Activated naive CD8-positive, alpha-beta T cell treated with anti-CD3 and anti-CD28 coated beads, Interleukin-2, amount 50 U/mL, for 16 hours (primary cell): ENCODE measurements at places on chromosomes 16 and 17.

GRCh38 chr17:15516150-15516549 lies 47.1 kb downstream of the TVP23C start:
- no peak for DNase-seq

DNA sequence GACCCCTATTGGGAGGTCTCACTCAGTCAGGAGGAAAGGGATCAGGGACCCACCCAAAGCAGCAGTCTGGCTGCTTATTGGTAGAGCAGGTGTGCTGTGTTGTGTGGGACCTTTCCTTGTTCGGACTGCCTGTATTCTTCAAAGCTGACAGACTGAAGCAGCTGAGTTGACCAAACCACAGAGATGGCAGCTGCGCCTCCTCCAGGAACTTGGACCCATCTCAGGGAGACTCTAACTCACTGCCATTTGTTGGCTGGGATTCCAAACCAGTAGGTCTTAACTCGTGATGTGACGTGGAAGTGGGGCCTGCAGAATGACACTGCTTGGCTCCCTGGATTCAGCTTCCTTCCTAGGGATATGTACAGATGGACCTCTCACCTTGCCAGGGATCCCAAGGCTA lies 9.6 kb upstream of the UQCRC2 start:
- DNase-seq = no peak

DNA sequence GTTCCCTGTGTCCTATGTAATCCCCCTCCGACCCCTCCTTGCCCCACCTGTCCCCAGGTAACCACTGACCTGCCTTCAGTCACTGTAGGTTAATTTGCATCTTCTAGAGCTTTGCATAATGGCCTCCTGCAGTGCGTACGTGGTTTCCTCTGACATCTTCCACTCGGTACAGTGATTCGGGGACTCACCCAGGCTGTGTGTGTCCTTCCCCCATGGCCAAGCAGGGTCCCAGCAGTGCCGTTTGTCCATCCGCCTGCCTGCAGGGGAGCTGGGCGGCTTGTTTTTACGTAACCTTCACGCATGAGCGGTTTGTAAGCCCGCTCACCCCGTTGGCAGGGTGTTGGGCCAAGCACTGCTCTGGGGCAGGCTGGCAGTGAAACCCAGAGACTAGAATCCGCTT lies 7.9 kb downstream of the MAPK8IP3 start:
- no peak for DNase-seq

DNA sequence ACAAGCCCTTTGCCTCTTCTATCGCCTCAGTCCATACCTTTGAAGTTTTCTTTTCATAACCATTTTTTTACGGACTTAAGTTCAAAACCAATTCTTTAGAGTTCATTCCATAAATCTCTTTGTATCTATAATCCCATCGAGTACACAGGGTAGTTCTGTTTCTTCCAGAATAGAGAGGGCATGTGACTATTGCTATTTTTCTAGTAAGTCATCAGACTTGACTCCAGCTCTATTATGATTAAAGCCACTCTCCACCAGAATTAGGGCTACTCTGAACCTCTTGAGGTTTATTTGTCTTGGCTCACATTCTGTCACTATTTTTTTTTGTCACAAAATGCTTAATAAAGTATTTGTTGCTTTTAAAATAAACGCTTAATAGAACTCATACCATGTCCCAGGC lies 191.9 kb upstream of the AXIN2 start:
- DNase-seq = no peak

DNA sequence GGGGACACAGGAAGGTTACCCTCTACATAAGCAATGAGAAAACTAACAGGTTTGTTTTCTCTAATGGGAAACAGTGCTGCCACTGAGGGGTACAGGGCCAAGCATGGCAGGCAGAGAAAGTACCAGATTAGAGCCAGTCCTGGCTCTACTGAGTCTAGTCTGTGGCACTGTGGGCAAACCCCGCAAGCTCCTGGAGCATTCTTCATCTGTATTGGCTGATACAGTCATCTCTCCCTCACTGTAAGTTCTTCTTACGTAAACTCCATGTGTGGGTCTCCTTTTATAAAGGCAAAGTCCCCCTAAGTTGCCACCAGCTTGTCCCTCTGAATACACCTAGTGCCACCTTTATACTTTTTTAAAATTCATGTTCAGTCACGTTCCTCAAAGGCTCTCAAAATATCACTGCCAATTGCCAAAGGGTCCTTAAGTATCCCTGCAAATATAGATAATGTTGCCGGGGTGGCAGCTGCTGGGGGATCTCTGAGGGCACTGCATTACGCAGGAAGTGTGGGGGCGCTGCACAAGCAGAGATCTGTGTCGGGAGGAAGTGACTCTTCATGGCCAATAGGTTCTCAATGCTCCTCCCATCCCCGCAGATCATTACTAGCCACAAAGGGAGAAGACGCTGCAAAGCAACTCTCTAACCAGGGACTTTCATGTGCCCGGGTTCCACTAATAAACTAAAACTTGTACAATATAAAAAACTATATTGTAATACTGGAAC lies 18.8 kb downstream of the XPO6 start:
- peak; percentile 49 for DNase-seq

DNA sequence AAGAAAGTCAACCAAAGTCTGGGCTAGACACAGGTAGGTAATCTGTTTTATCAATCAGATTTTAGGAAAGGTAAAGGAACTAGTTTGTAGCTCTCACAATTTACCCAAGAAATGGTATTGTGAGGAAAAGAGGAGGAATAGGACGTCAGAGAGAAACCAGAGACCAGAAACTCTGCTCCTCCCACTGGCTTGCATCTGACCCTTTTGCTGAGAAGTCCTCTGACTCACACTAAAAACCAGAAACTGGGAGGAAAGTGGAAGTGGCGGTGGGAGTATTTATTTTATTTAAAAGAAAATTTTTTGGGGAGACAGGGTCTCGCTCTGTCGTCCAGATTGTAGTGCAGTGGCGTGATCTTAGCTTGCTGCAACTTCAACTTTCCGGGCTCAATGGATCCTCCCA lies 38.0 kb upstream of the MNT start:
- DNase-seq = no peak

DNA sequence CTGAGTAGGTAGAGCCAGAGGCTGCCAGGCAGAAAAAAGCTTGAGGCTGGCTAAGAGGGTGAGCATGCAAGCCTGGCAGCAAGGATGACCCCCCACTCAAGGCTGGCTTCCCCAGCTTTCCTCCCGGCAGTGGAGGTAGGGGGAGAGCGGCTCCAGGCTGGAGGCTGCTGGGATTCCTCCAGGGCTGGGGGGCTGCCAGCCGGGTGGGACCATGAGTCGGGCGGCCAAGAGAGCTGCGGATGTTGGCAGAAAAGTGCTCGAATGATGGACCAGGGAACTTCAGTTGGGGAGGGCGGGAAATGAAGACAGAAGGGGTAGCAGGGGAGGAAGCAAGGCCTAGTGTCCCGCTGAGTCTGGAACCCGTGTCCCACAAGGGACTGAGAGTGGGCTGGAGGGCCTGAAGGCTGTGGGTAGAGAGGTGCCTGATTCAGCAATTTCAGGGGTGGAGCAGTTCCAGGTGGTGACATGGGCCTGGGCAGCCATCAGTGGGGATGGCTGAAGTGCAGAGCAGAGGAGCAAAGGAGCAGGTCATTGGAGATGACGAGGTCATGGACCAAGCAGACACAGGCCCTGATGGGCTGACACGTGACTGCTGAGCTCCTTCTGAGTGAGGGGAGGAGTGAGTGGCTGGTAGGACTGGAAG lies 20.3 kb downstream of the HSD11B2 start:
- no peak for DNase-seq

DNA sequence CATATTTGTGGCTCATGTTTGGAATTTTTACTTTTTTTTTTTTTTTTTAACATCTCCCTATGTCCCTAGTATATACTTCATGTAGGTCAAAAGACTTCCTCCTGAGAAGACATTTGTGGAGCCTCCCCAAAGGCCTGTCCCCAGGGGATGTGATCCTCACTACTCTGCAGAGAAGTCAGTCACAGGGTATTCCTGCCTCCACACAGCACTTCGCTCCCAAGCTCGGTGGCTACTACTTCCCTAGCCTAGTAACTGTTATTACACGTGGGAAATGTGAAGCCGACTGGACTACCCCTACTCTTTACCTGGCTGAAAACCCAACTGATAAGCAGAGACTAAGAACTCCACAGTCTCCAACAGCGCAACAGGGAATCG lies 116.8 kb downstream of the HIC1 start:
- no peak for DNase-seq

DNA sequence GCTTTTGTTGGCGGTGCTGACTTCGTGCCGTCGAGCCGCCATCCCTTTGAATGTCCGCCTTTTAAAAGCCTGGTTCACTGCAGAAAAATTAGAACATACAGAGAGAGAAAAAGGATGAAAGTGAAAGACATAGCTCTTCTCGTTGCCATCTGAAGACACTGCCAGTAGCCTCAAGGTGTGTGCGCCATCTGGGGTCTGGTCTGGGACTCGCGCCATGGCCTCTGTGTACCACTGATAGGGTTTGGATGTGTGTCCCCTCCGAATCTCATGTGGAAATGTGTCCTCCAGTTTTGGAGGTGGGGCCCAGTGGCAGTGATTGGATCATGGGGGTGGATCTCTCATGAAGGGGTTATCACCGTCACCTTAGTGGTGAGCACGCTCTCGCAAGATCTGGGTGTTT lies 15.5 kb downstream of the GSE1 start:
- no peak for DNase-seq

DNA sequence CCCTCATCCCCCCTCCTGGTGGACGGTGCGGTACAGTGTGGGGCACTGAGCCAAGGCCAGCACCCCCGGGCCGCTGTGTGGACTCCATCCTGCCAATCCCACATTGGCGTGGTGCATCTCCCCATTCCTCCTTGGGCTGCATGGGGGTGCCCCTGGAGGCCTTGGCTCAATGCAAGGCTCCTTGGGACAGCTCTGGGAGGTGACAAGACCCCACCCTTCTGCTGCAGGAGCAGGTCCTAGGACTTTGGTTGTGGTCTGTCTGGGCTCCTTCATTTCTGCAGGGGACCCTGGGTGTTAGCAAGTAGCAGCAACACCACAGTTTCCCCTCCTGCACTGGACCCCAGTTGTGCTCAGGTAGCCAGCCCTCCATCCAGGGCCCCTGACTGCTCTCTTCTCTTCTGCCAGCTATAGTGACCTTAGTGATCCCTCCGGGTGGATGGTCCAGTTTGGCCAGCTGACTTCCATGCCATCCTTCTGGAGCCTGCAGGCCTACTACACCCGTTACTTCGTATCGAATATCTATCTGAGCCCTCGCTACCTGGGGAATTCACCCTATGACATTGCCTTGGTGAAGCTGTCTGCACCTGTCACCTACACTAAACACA lies 1.3 kb downstream of the PRSS21 start:
- DNase-seq = no peak

- DNase-seq = no peak
Observed at GRCh38 chr17:37743612-37743874, 1.3 kb downstream of the HNF1B start.

DNA sequence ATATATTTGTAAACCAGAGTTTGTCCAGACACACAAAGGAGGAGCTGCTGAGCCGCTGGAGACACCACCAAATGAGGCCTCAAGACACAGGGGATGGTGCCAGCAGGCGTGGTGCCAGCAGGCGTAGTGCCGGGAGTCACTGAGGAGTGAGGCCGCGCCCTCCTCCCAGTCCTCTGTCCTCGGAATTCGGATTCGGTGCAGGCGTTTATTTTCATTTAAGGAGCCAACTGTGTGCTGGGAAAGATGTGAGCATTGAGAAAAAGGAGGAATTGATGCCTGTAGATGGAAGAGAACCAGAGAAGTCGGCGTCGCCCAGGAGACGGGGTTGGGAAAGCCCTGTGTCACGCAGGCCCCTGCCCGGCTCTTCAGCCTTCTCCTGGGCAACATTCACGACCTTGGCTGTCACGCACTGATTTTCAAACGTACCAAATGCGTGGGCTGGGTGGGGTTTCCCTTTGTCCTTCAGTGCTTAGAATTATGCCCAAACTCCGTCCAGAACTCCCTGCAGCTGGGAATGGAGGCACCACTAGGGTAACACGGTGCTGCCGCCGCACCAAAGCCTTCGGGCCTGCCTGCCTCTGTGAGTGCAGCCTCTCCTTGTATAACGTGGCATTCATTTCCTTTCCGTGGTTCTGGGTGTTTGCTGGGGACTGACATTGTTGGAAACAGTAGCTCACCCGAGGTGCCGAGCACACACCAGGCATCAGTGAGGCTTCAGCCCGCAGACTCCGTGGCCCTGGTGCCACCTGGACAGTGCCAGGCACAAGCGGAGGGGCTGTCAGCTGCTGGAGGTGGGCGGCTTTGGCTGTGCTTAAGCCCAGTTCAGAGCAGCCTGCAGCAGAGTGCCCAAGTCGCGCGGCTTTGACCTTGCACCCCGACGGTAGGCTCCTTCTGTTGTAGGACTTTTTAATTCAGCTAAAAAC lies 49.0 kb upstream of the CHMP6 start:
- DNase-seq = no peak

DNA sequence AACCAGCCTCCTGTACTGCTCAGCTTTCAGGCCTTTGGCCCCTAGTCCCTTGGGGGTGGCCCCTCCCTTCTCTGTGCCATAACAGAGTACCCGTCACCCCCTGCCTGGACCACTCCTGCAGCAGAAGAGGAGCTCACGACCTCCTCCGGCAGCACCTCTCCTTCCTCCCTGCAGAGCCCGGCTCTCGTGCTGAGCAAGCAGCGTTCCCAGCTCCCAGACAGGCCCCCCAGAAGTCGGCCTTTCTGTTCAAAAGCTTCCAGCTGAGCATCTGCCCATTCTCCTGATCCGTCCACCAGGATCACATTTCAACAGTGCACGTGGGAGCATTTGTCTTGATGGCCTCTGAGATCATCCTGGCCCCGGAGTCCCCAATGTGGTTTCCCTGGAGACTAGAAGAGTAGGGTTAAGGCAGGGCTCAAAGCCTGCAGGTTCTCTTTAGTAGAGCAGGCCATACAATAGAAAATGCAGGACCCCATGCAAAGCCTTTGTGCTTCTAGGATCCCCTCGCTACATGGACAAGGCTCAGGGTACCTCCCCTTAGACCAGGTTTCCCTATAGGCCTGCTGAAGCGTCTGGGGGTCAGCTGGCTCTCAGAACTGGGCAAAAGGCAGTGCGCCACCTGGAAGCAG lies 35.6 kb downstream of the NLRC3 start:
- no peak for DNase-seq

DNA sequence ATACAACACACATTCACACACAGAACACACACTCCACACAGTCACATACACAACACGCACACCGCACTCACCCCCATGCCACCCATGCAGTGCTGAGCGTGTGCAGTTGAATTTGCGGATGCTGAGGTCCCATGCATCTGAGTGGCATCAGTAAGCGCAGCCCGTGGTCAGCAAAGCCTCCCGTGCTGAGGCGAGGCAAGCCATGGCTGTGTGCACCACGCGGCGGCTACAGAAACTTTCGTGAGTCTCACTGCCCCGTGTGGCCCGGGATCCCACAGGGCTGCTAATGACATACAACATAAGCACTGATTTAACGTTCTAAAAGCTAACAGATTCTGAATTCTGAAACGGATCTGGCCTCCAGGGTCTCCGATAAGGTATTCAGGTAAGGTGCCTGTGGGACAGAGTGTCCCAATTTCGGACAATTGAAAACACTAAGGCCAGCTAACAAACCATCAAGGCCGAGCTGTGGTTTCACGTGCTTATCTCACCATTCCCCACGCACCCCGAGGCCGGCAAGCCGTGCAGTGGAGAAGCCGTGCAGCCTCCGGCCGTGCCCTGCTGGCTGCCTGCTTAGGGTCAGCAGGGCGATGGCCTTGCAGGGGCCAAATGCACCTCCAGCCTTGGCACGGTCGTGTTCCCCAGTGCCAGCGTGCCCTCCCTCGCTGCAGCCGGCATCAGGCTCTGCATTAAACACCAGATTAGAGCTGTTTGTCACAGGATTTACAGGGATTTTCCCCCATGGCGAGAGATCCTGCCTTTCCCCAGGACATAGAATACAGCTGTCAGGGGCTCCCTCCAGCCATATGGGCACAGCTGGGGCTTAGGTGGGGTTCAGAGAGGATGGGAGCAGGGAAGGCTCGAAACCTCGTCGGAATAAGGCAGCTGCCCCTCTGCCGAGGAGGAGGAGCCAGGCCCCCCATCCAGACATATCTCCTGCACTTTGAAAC lies 191.7 kb downstream of the C16orf95 start:
- DNase-seq = no peak

- no peak for DNase-seq
Observed at GRCh38 chr17:70414300-70414699, 245.0 kb downstream of the KCNJ2 start.
